Tongue (tissue), 3 donors: ENCODE measurements at places on chromosomes 5 and 9. TPM values are rescaled to one million over a fixed set of nuclear protein-coding genes. Genes with fewer than 3 reads are reported as not detected.
A peak's percentile ranks its signal among the peaks of the same experiment; 100 is the strongest.

The SPATA31E1 gene
- total RNA-seq: not detected

The PLPP7 gene
- total RNA-seq: 81.3 TPM

The GABRA1 gene
- total RNA-seq: not detected

The SERINC5 gene
- total RNA-seq: 30.6 TPM

The CTNND2 gene
- 2.4 TPM for total RNA-seq

The MRPL50 gene
- total RNA-seq: 29.2 TPM

The ZSWIM6 gene
- 14.5 TPM for total RNA-seq

The EGR1 gene
- total RNA-seq: 11.1 TPM

- no peak for DNase-seq
These were observed 91.7 kb downstream of the NRG2 start for GRCh38 chr5:139951296-139951924.

DNA sequence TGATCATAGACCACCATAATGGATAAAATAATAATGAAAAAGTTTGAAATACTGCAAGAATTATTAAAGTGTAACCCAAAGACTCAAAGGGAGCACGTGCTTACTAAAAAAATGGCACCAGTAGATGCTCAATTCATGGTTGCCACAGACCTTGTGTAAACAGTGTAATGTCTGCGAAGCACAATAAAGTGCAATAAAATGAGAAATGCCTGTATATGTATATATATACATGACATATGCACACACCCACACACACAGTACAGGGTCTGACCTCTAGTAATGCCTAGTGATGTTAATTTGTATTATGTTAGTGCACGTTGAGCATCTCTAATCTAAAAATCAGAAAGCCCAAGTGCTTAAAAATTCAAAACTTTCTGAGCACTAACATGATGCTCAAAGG is 52.3 kb downstream of the FBXO38 start:
- no peak for DNase-seq

DNA sequence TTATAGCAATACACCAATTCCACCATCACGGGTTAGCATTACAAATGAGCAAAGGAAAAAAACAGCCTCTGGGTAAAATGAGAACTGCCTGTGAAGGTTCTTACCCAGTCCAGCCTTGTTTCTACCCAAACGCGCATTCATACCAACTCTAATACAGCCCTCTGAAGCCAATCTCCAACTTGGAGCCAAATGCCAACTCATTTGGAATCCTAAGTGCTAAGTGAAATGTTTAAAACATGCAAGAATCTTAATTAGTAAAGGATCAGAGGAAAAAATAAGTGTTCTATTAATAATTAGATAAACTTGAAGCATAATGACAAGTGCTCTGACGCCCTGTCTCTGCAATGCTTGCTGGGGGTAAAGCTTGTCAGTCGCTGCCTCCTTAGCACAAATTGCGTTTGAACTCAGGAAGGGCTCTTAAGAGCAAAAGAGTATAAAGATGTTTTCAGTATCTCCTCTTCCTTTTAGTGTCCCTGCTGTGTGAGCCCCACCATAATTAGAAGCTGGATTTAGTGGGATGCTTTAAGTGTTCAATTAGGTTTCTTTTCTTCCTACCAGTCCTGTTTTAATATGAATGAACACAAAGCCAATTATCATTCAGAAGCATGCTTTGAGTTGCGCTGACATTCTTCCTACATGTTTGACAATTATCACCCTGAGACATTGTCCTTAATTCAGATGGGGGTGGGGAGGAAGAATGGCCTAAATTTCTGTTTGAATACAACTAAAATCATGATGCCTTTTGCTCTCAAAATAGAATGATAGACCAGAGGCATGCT is 537.6 kb downstream of the DTWD2 start:
- DNase-seq: no peak

DNA sequence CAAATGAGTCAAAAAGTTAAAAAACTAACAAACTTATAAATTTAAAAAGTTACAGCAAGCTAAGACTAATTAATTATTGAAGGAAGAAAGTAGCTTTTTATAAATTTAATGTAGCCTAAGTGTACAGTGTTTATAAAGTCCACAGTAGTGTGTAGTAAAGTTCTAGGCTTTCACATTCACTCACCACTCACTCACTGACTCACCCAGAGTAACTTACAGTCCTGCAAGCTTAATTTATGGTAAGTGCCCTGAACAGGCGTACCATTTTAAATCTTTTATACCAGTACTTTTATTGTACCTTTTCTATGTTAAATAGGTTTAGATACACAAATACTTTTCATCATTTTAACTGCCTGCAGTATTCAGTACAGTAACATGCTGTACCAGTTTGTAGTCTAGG is 80.0 kb upstream of the C9orf72 start:
- no peak for DNase-seq

GRCh38 chr5:127571314-127572131 is 54.1 kb downstream of the PRRC1 start:
- DNase-seq: no peak

DNA sequence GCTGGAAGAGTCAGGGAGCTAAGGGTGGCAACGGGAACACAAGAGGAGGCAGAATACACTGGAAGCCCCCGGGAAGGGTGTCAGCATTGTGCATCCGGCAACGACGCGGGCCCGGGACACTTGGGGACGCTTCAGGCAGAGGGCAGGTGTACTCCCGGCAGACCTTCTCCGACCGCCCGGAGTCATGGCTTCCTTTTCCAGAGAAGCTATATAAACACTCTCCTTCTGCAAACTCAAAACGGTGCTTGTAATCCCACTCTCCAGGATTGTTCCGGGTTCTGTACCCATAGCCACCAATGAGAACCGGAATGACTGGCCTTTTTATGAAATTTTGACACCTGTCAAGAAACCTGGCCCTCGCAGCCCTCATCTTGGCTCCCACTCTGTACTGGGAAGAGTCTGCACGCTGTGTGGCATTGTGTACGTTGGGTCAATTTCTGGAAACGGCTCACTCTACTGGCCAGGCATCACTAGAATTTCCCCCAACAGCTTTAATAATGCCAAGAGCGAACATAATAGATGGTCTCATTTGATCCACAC is 462 bp upstream of the MCC start:
- no peak for DNase-seq

DNA sequence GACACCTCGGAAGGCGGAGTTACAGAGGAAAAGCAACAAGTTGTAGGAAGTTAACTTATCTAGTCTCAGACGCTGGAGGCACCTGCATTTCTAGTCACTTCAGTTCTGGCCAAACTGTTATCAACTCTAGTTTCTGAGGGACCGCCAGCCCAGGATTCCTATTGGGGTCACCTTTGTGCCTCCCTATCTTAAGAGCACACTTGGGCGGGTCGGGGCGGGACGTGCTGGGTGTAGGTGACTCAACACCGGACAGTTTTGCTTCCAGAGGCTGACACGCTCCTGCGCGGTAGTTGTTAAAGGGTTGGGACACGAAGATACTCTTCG is 679 bp upstream of the KDM4C start:
- DNase-seq: peak; percentile 84

DNA sequence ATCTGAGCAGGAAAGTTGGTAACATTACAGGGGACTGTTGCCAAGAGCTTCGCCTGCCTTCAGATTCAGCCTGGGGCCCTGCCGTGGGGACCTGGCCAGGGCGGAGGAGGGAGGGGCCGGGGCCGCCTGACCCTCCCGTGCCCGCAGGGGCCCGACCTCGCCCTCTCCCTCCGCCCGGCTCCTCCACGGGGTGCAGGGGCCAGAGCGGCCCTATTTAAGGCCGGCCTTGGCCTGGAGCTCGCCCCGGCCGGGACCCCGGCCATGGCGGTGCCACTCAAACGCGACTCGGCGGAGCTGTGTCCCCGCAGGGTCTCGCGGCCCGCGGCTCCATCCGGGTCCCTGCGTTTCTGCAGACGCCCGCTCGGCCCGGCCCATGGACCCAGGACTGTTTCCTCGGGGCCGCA is 757 bp downstream of the TMEM250 start:
- DNase-seq: no peak

DNA sequence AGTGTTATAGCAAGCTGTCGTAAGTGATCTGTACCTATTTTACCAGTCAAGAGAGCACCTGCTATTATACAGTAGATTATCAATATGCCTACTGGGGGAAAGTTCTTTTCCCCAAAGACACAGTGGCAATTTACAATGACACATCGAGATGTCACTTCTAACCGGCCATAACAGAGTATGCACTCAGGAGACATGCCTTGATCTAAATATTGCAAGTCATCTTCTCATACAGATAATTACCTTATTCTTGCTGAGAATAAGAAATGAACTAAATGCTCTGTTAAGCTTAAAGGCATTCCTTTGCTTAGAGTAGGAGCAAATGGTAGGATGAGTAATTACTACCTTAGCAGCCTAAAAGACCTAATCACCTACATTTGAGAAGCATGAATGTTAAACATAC is 71.6 kb downstream of the PKD2L2 start:
- DNase-seq: no peak

DNA sequence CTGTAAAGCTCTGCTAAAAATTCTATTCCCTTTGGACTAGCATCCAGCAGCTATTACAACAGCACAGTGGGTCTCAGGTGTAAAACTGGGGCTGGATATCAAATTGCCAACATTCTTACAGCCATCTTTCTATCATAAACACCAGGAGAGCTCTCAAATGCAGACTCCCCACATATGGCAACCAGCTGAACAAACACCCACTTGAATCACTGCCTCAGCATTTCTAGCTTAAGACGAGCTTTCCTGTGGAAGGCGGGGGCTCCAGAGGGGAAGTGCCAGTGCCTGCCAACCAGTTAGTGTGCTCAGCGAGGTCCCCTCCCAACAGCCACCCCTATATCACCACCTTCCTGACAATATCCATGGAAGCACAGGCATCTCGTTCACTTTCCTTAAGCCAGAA is 62.2 kb downstream of the IPPK start:
- DNase-seq: peak; percentile 86

- no peak for DNase-seq
These were observed 578.7 kb upstream of the ADAMTS16 start for GRCh38 chr5:4561403-4561802.
